Adrenal gland (tissue), 19 donors: ENCODE measurements at places on chromosomes 7 and 10. TPM values are rescaled to one million over a fixed set of nuclear protein-coding genes. Genes with fewer than 3 reads are reported as not detected.
A peak's percentile ranks its signal among the peaks of the same experiment; 100 is the strongest.

The HOXA6 gene
- total RNA-seq = 6.7 TPM

The TCERG1L gene
- total RNA-seq = 0.17 TPM

The FKBP9 gene
- 164 TPM for total RNA-seq

The RPEL1 gene
- not detected for total RNA-seq

The C10orf143 gene
- total RNA-seq = 4.4 TPM

The CPEB3 gene
- total RNA-seq = 13.4 TPM

The CDC123 gene
- total RNA-seq = 46.7 TPM

- H3K27ac ChIP-seq = no peak overlapping the region
- no peaks in the 10 kb centered on the region for H3K27me3 ChIP-seq
- no peak overlapping the region for H3K4me3 ChIP-seq
Measured at GRCh38 chr7:135205850-135206249, 5.5 kb downstream of the WDR91 start.

DNA sequence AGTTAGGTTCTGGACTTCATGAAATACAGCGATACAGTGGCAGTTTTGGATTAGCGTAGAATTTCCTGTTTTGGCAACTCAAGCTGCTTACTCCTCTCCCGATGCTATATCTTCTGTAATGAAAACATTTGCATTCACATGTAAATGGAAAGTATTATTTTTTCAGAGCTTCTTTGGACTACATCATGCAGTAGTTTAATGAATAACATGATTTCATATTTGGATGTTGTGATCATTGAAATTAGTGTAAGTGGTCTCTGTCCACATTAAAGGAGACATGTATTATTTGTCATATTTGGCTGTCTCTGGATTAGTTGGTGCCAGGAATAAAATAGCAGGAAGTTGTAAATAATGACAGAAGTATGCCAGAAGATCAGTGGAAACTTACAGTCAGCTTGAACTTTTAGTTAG is 331.6 kb downstream of the GFRA1 start:
- no peaks in the 10 kb centered on the region for H3K27me3 ChIP-seq
- no peaks in the 10 kb centered on the region for H3K36me3 ChIP-seq
- H3K4me3 ChIP-seq = no peak overlapping the region
- DNase-seq = no peak

GRCh38 chr10:8418631-8419030 is 364.1 kb downstream of the GATA3 start:
- no peaks in the 10 kb centered on the region for H3K4me1 ChIP-seq
- H3K27me3 ChIP-seq = no peaks in the 10 kb centered on the region
- H3K27ac ChIP-seq = no peak overlapping the region
- no peak for DNase-seq
- H3K36me3 ChIP-seq = no peaks in the 10 kb centered on the region

DNA sequence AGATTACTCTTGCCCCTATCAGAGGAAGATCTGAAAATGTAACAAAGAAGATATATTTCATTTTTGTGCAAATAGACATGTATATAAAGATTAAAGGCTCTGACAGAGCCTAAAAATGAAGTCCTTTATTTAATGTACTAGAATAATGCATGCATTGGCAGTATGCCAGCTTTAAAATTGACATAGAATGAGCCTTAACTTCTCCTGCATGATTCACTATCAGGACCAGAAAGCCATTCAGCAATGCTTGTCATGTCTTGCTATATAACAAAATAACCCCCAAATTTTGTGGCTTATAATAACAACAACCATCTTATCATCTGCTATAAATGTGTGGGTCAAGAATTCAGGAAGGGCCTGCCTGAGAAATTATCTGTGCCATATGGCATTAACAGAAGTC is 411.9 kb downstream of the GRM8 start:
- no peak overlapping the region for H3K27ac ChIP-seq
- H3K27me3 ChIP-seq = no peaks in the 10 kb centered on the region
- no peak overlapping the region for H3K4me3 ChIP-seq
- H3K36me3 ChIP-seq = no peaks in the 10 kb centered on the region
- DNase-seq = no peak

DNA sequence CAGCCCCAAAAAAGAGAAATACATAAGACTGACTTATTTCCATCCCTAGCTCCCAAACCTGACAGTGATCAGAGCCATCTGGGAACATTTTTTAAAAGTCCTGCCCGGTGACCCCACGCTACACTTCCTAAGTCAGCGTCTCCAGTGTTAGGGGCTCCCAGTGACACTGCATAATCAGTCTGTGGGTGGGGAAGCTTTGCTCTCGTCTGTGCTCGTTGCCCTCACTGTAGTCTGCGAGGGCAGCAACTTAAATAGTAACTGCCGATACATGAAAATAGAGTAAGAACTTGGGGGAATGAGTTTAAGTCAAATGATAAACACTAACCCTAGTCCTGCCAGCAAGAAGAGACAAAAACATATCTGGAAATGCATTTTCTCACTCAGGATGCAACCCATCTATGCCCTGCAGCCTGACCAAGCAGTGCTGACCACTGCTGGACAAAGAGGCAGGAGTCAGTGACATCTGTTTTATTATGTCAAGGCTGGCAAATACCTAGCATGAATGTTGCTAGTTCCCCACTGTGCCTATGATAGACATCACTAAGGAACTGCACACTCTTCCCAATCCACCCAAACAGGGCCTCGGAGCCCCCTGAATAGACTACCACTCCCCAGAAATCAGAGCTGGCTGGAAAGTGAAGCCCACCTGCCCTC is 18.7 kb downstream of the ERCC6 start:
- H3K4me3 ChIP-seq = no peak overlapping the region
- no peak overlapping the region for H3K27ac ChIP-seq
- DNase-seq = no peak
- H3K27me3 ChIP-seq = no peaks in the 10 kb centered on the region
- H3K4me1 ChIP-seq = no peaks in the 10 kb centered on the region

DNA sequence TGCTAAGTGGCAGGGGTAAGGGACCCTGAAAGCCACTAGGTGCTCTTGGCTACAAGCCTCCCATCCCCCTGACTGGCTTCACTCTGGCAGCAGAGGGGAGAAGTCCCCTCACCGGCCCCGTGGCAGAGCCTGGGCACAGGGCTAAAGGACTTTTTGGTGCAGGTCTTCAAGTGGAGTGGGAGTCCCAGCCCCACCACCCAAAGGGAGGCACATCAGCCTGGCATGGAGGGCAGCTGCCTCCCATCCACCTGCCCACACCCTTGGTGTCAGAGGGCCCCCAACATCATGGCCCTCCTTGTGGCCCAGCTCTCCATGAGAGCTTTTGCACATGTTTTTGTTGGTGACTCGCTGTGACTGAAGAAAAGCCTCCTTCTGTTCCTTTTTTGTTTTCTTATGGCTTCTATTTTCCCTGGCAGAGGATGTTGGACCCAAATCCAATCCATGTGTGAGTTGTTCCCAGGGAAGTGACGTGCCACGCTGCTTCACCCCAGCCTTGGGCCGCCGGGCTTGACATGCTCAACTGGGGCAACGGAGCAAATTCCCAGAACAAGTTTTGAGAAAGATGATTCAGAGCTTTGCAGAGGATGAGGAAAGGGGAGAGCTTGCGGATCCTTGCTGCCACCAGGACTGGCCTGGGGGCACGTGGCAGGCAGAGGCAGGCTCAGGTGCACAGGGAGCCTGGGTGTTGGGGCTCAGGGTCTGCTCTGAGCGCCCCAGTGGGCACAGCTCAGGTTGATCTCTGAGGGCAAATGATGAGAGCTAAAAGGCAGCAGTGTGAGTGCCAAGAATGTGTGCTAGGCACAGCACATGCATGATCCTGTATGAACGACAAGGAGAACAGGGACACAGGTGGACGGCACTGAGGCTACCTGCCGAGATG is 1.9 kb upstream of the AEBP1 start:
- H3K27me3 ChIP-seq = no peaks in the 10 kb centered on the region
- no peaks in the 10 kb centered on the region for H3K36me3 ChIP-seq
- H3K27ac ChIP-seq = peak overlapping the region; percentile 93
- DNase-seq = peak; percentile 66

- no peak for DNase-seq
- no peaks in the 10 kb centered on the region for H3K36me3 ChIP-seq
- no peaks in the 10 kb centered on the region for H3K4me1 ChIP-seq
- H3K4me3 ChIP-seq = no peak overlapping the region
Measured at GRCh38 chr7:105958012-105958411, 5.1 kb upstream of the CDHR3 start.

DNA sequence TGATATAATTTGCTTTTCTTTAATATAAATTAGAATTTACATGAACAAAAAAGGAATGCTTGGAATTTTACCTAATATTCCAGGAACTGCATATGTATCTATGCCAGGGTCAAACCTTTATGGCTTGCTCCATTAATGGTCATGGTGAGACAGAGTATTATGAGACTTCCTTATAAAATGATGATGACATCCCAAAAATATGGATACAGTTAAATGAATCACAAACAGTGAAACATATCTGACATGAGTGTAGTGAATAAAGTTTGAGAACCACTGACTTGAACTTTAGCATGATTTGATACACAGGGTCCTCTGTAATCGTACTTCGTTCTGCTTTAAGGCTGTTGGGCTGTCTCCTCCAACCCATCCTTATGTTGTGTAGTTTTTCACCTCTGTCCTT is 51.8 kb downstream of the MARCHF5 start:
- no peaks in the 10 kb centered on the region for H3K4me1 ChIP-seq
- DNase-seq = no peak
- no peaks in the 10 kb centered on the region for H3K36me3 ChIP-seq
- no peak overlapping the region for H3K27ac ChIP-seq
- no peak overlapping the region for H3K4me3 ChIP-seq

- H3K27ac ChIP-seq = no peak overlapping the region
- H3K36me3 ChIP-seq = no peaks in the 10 kb centered on the region
- H3K4me1 ChIP-seq = no peaks in the 10 kb centered on the region
- DNase-seq = no peak
- no peak overlapping the region for H3K4me3 ChIP-seq
- H3K27me3 ChIP-seq = no peaks in the 10 kb centered on the region
Measured at GRCh38 chr7:70415179-70415972, 716.6 kb upstream of the GALNT17 start.

- H3K36me3 ChIP-seq = no peaks in the 10 kb centered on the region
- no peak for DNase-seq
- H3K27ac ChIP-seq = no peak overlapping the region
Measured at GRCh38 chr10:52758406-52758805, 14.2 kb downstream of the MBL2 start.
